Activated T-helper 2 cell treated with anti-CD3 and anti-CD28 coated beads, Interferon-gamma antibody, Interleukin-2, Interleukin-4, amounts not matched to agents 10 μg/mL and 5 μg/mL and 100 μg/mL, durations not matched to agents 14 hours and 24 hours and 36 hours (primary cell): ENCODE measurements at places on chromosomes 12 and 14. TPM values are rescaled to one million over a fixed set of nuclear protein-coding genes. Genes with fewer than 3 reads are reported as not detected.

ATF7IP gene
- total RNA-seq = 81.2 and 82.1 TPM in 2 replicates

TMEM132D gene
- not detected in 2 replicates for total RNA-seq

TDRD9 gene
- total RNA-seq = 0.23 TPM in 1 of 2 replicates, not detected in the other

CATSPERB gene
- 0.46 and 0.69 TPM in 2 replicates for total RNA-seq

KLRB1 gene
- total RNA-seq = 0.32 TPM in 1 of 2 replicates, not detected in the other

ACOT4 gene
- 0.57 and 1.4 TPM in 2 replicates for total RNA-seq

- H3K36me3 ChIP-seq = peaks cover 11% of the 10 kb centered on the region
- peaks cover 69% of the 10 kb centered on the region for H3K4me1 ChIP-seq
- H3K4me3 ChIP-seq = peak overlapping the region; percentile 78
Measured at GRCh38 chr14:95518045-95518751, 1.7 kb upstream of the SYNE3 start.

- H3K4me1 ChIP-seq = no peaks in the 10 kb centered on the region
- no peak overlapping the region for H3K27ac ChIP-seq
- peaks cover 2% of the 10 kb centered on the region for H3K27me3 ChIP-seq
- no peak for DNase-seq
Measured at GRCh38 chr12:92639017-92639416, 63.8 kb upstream of the PLEKHG7 start.

GRCh38 chr12:23941780-23942179 is 7.7 kb downstream of the SOX5 start:
- H3K4me3 ChIP-seq = no peak overlapping the region
- no peak for DNase-seq
- no peak overlapping the region for H3K27ac ChIP-seq

DNA sequence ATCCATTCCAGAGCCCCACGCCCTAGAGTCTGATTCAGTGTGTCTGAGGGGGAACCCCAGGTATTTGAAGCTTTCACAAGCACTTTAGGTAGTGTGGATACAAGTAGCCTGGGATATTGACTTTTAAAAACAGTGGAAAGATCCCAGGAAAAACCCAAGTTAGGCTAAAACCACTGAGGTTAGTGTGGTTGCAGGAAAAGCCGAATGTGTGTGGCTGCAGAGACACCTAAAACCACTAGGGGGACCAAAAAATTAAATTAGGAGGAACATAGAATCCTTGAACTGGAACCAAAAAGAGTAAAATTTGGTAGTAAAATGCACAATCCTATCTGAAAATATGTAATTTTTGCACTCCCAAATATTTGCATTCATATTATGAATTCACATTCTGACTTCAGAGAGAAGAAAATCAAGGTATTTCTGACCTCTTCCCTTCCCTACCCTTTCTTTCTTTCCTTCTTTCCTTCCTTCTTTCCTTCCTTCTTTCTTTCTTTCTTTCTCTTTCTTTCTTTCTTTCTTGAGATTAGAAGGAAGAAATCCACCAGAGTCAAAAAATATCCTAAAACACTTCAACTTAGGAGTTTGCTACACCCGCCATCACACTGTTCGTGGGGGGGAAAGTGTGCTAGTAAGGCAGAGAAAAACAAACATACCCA is 37.8 kb downstream of the SLCO1A2 start:
- no peak for DNase-seq
- H3K36me3 ChIP-seq = no peaks in the 10 kb centered on the region

DNA sequence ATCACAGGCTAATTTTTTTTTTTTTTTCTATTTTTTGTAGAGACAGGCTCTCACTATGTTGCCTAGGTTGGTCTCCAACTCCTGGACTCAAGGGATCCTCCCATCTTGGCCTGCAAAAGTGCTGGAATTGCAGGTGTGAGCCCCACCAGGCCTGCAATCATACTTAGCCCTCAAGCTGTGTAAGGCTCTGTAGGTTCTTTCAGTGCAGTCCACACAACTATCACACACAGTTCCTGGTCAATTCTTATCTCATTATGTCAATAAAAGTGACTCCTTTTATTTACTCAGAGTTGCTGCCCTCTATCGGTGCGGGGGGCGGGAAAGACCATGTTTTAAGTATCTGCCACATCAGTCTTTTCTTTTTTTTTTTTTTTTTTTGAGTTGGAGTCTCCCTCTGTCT is 29.0 kb downstream of the SLC2A3 start:
- H3K36me3 ChIP-seq = no peaks in the 10 kb centered on the region
- H3K27me3 ChIP-seq = peaks cover 3% of the 10 kb centered on the region
- H3K4me1 ChIP-seq = no peaks in the 10 kb centered on the region
- no peak overlapping the region for H3K27ac ChIP-seq
- no peak for DNase-seq

DNA sequence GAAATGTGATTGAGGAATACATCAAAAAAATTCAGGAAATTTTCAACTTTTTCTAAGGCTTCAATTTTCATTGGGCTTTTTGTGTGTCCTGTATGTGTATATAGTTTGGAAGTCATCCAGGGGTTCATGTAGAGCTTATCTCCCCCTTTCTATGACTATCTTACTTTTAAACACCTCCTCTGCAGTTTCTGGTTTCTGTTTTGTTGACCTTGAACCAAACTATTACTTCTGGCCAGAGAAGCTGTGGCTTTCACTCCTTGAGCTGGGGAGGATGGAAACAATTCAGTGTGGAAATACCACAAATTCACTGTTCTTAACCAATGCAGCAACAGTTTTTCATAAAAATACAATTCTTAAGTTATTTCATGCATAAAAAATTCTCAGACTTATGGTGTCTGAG is 613.2 kb upstream of the SEL1L start:
- no peaks in the 10 kb centered on the region for H3K27me3 ChIP-seq
- DNase-seq = no peak
- no peaks in the 10 kb centered on the region for H3K4me1 ChIP-seq
- H3K27ac ChIP-seq = no peak overlapping the region
- H3K4me3 ChIP-seq = no peak overlapping the region

- no peaks in the 10 kb centered on the region for H3K36me3 ChIP-seq
- no peak overlapping the region for H3K27ac ChIP-seq
- no peak overlapping the region for H3K4me3 ChIP-seq
- no peaks in the 10 kb centered on the region for H3K27me3 ChIP-seq
- DNase-seq = no peak
Measured at GRCh38 chr12:90741611-90742010, 213.4 kb downstream of the CCER1 start.

GRCh38 chr14:23550812-23551265 is 726 bp downstream of the ZFHX2 start:
- H3K27ac ChIP-seq = peak overlapping the region; percentile 3
- H3K36me3 ChIP-seq = no peaks in the 10 kb centered on the region
- no peaks in the 10 kb centered on the region for H3K27me3 ChIP-seq
- peaks cover 7% of the 10 kb centered on the region for H3K4me1 ChIP-seq
